ENCODE measurements at places on chromosomes 4 and X.

- no peak for DNase-seq
Measured at GRCh38 chrX:41036668-41037326, 48.4 kb upstream of the USP9X start.

DNA sequence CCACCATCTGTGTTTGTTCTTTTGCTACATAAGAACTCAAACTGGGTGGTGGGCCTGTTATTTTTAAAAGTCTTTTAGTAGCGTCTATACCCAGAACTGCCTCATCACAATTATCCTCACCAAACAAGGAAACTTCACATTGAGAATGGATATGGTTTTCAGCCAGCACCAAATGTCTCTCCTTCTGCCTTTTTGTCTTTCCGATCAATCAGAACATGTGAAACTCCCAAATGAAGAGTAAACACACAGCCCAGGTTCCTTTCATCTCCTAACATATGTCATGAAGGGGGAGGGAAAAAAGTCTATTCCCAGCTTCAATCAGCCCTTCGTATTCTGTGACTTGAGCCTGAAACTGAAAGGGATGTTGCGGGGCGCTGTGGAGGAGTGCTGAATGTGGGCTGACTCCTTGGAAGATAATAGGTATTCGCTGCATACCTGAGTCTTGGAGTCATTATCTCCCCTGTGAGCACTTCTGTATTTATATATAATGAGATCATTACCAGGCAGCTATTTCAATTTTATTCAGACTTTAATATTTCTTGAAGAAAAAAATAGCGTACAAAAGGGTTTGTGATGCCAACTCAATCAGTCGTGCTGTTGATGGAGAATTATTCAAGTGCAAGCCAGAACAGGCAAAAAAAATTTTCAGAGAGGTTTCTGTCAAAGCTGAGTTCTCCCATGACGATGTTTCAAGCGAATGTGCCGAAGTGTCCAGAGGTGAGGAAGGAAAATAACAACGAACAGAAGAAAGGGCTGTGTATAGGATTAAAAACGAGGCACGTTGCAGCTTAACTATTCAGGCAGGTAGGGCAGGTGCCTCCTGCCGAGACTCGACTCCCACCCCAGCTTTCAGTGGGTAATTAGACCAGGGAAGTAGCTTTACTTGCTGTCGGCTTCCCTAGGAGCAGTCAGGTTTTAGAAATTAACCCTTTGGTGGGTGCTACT is 163.9 kb upstream of the NOCT start:
- DNase-seq, result no peak

DNA sequence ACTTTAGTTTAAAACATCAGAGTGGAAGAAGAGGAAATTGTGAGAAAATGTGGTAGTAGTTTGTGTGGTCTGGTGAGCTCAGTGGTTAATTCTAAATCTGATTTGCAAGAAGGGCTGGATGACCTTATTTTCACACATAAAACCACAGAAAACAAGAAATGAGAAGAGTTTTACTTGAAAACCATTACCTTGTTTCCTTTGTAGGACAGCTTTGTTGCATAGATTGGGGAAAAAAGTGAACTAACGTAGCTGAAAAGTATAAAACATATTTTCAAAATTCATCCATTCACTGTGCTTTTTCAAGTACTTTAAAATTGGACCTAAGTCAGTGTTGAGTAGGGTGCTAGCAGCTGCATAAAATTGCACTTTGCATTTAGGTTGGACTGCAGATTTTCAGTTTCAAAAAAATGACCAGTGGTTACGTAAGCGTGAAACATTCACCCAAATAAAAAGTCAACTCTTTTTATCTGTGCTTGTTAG is 211.3 kb downstream of the ARHGAP10 start:
- no peak for DNase-seq

GRCh38 chrX:86066998-86067397 is 19.6 kb upstream of the CHM start:
- no peak for DNase-seq

GRCh38 chr4:23171976-23172375 is 479.2 kb downstream of the GBA3 start:
- DNase-seq, result no peak

- DNase-seq, result no peak
Measured at GRCh38 chr4:120964596-120964995, 42.1 kb upstream of the PRDM5 start.

- DNase-seq, result no peak
Measured at GRCh38 chrX:17020851-17021821, 74.7 kb downstream of the REPS2 start.

DNA sequence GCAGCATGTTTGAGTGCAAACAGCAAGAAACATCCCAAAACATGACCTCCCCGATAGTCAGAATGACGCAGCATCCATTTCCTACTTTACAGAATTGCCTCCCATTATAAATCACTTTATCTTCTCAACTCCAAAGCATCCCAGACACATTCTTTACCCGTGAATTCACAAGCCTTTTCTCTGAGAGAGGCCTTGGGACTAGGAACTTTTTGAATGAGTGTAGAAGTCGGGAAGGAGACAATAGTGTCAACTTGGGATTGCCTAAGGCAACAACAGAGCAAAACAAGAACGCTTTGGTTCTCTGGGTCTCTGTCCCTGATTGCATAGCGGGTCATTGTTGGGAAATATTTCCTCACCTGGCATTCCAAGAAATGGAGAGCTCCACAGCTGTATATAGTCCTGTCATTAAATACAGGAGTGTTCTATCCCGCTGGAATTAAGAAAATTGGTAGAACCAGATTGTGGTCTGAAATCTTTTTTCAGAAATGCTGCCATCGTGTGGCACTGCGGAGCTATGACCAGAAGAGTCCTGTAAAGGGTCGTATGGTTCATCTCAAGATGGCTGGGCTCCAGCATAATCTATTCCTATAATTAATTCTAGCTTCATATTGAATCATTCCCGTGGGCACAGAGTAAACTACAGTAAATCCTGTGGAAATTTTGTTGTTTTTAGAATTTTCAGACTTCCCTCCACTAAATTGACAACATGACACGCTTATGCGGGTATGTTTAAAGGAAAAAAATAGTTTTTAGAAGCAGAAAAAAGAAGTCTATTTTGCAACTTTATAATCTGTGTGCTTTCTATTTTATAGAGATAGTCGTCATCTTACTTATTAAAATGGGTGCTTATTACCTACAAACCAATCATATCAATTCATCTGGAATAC is 2.0 kb upstream of the SPP1 start:
- no peak for DNase-seq

- no peak for DNase-seq
Measured at GRCh38 chr4:911871-912490, 20.1 kb downstream of the GAK start.

DNA sequence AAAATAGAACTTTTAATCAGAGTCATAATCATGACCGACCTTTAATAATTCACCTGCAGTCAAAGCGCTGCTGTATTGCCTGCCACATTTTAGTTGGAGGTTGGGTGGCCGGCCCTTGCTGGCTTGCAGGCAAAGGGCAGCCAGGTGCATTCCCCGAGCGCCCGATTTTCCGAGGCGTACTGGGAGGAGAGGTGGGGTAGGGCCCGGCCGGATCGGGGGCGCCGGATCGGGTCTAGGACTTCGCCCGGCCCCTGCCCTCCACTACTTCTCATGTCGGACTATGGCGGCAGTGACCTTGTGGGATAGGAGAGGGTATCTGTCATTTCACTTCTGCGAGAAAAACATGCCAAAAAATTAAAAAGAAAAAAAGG is 2.5 kb upstream of the RS1 start:
- DNase-seq, result peak; percentile 1

DNA sequence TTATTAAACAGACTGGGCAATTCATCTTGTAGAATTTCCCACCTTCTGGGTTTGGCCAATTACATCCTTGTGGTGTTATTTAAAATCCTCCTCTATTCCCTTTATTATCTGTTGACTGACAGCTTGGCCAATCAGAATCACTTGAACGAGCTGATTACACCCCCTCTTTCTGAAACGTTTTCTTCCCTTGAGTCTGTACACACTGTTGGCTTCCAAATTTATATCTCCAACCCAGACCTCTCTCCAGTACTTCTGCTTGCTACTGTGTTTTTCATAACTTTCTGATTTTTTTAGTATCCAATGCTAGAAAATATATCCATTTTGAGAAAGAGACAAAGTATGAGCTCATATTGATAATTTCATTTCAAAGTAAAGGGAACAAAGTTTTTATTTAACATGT is 14.8 kb downstream of the CD38 start:
- DNase-seq, result no peak

DNA sequence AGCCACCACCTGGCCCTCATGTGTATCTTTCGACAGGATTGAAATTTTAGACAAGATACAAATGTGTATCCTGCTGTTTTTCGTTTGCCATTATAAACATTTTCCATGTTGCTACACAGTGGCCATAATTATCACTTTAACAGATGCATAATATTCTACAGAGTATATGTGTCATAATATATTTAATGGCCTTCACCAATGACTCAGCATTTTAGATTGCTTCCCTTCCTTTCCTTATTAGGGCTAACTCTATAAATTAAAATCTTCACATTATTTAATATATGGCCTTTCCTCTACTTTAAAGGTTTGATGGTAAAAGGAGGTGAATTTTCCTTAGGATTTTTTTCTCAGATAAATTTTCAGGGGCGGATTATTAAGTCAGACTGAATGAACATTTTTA is 97.4 kb downstream of the HS6ST2 start:
- DNase-seq, result no peak

DNA sequence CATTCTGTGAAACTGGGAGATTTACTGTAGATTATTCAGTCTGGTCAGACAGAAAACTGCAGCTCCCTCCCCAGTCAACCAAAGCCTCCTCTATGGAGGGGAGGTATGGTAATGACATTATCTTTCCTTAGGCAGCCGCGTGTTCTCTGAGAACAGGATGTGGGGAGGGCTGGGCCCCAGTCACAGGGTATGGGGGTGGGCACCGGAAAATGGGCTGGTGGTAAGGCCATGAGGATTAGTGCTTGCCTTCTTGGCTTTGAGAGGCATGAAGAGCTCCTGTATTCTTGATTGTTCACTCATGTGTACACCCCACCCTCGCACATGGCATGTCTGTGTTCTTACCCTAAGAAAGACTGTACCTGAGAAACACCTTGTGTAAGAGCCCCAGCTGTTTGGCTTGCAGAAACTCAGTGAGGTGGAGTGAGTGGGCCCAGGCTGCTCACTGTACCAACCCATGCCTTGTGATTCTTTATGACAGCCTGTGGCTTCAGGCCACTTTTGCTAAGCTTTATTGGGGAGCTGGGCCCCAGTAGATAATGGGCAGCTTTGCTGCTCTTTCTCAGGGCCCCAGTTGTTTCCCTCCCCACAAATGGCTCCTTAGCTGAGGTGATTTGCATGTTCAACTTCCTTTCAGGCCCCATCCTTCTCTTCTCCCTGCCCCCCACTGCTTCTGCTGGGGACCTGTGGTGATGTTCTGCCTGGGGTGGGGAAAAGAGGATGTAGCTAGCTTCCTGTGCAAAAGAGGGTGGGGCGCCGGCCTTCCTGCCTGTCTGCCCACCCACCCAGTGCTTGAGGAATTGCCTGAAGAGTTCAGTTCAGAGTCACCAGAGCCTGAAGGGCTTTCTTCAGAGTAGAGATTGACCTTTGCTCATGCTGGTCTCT is 30.7 kb downstream of the MSN start:
- peak; percentile 65 for DNase-seq

DNA sequence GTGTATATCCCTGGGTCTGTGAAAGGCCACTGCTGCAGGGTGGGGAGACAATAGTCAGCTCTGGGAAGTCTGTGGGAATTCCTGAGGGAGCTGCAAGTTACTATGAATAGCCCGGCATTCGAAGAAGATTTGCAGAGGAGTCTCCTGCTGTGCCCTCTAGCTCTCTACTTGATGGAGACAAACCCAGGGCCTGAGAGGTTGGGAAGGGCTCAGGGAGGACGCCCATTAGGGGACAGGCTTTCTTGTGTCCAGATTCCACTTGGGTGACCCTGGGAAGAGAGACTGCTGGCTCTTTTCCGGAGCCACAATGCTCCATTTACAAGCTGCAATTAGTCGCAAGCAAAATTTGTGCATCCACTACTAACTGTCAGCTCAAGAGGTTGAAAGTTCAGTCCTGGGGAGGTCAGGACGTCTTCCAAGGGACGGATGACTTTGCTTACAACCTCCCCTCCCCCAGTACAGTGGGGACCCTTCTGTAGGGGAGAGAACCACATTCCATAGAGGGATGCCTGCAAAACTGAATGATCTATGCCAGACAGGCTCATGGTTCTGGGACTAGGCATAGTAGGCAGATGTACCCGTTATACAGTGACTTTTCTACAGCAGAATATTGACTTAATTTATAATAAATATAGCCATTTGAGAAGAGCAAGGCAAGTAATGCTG is 48.2 kb upstream of the PHOX2B start:
- DNase-seq, result no peak

DNA sequence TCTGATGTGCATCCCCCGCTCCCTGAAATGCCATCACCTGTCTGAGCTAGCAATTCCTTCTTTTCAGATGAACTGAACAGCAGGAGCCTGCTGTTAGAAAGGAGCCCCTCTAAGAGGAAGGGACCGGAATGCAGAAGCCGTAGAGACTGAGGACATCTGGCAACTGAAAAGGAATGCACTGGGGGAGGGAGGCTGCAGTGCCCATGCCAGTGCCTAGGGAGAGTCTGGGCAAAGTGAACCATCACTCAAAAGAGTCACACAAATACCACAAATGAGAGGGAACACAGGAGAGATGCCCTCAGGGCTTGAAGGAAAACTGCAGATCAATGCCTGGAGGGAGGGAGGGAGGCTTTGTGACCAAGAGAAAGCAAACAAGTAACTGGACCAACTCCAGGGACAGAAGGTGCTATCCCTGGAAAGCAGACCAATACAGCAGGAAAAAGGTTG is 93.9 kb upstream of the CBR4 start:
- DNase-seq, result no peak

DNA sequence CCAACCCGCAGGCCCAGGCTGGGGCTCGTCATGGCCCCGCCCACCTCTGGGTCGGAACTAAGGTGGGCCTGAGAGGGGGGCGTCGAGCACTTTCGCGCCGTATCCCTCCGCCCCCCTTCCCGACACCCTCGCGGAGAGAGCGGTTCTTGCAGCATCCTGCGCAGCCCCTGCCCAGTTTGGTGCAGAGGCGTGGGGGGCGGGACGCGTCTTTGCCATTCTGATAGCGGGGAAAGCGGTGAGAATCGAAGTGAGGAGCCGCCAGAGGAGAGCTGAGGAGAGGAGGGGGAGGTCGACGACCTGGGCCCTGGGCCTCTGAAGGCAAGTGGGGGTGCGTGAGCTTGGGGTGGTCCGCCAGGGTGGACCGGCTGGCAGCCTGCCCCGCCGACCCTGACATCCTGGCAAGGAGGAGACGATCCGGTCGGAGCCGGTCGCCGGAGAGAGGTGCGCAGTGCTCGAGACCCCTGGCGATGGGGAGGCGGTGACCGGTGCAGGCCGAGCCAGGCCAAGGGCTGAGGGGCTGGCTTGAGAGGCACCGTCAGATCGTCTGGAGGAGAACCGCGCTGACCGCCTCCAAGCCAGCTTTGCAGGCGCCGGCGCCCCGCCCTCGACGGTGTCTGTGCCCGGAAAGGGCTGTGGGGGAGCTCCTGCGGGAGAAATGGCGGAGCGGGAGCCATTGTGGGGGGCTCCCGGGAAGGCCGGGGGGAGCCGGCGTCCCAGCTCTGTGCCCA is 25.5 kb downstream of the GPRASP3 start:
- no peak for DNase-seq
